ENCODE measurements at places on chromosomes 13 and 19.

- no peak for DNase-seq
These were observed 27.1 kb downstream of the N4BP2L2 start for GRCh38 chr13:32511482-32511881.

GRCh38 chr19:18761531-18762110 lies 29.5 kb downstream of the COMP start:
- DNase-seq = no peak

DNA sequence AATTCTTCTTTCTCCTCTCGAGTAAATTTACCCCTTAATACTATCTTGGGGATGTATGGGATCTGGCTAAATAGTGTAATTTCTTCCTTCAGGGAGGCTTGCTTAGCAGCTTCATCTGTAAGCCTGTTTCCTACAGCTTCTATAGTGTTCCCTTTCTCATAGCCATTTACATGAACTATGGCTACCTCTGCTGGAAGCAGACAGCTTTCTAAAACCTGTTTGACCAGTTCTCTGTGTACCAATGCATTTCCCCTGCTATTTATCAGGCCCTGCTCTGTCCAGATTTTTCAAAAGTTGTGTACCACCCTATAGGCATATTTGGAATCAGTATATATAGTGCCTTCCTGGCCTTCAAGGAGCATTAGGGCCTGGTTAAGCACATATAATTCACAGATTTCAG lies 113.6 kb upstream of the PCDH9 start:
- no peak for DNase-seq

- no peak for DNase-seq
These were observed 421.4 kb upstream of the KLHL1 start for GRCh38 chr13:70529652-70530051.

- no peak for DNase-seq
These were observed 26.9 kb downstream of the SLITRK6 start for GRCh38 chr13:85772367-85772766.

- DNase-seq = no peak
These were observed 51.9 kb downstream of the DNM2 start for GRCh38 chr19:10769533-10770491.

GRCh38 chr13:77492982-77493381 lies 42.5 kb upstream of the SCEL start:
- DNase-seq = no peak

GRCh38 chr13:106755542-106755941 lies 187.6 kb upstream of the ARGLU1 start:
- no peak for DNase-seq

DNA sequence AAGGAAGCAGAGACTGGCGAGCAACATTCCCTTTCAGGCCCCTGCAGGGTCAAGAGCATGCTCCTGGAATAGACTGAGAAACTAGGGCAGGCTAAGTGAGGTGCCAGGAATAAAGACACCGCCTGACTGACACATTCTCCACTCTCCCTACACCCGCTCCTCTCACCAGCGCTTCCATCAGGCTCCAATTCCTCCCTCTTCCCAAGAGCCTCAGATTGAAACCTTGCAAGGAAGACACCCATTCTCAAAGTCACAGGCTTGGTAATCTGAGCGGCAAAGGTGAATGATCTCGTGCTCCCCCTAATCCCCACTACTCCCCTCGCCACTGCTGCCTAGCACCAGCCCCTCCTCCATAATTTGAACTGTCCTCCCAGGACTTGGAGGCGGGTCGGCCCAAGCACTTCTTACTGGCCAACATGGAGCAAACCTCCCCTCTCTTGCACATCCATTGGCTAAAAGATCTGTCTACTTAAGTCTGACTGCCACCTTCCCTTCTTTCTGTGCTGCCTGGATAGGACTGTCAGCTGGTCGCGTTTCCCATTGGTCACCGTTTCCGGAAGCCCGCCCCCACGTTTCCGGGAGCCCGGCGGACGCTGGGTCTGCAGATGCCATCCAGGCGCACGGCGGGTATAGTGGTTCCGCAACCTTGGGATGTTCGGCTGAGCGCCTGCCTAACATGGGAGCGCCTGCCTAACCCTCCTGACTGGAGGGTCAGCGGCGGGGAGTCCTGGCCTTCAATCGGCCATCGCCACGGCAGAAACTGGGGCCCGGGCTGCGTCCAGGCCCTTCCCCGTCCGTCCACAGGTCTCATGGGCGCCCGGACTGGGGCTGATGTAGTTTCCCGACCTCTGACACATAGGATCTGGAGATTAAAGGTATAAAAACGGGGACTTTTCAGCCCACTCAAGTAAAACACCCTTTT lies 33.6 kb downstream of the ZNF383 start:
- peak; percentile 93 for DNase-seq

GRCh38 chr19:39502640-39503417 lies 4.1 kb downstream of the DLL3 start:
- DNase-seq = no peak

DNA sequence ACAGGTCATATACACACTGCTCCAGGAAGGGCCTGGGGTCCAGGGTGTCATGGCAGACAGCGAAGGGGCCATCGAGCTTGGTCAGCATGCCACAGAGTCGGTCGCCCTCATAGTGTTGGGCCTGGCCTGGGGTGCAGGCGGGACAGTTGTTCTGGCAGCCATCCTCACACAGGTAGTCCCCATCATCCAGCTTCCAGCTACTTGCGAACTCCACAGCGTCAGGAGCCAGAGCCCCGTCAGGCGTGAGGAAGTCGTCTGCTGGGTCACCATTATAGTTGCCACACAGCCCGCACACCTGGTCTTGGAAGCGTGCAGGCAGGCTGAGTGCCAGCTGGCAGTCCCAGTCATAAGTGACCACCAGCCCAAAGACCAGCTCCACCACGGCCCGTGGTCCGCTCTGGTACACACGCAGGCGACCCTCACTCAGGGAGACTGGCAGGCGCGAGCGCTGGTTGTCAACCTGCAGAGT lies 16.2 kb downstream of the FCGBP start:
- DNase-seq = no peak

GRCh38 chr19:18193388-18194180 lies 566 bp downstream of the MPV17L2 start:
- DNase-seq = peak; percentile 42

DNA sequence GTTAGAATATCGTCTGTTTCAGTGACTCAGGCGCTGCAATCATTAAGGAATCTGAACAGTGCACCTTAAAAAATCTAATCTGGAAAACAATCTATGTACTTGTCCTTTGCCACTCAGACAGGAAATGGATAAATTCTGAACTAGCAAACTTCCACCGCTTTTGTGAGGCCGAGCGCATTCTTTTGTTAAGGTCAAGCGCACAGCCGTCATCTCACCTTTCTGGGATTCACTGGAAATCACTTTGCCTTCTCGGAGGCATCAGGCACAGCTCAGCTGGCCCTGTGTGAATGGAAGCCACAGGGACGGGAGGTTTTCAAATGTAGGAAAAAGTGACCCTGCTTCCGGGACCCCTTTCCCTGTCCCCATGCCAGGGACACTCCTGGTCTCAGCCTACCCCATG lies 28.2 kb upstream of the SPACA7 start:
- no peak for DNase-seq

DNA sequence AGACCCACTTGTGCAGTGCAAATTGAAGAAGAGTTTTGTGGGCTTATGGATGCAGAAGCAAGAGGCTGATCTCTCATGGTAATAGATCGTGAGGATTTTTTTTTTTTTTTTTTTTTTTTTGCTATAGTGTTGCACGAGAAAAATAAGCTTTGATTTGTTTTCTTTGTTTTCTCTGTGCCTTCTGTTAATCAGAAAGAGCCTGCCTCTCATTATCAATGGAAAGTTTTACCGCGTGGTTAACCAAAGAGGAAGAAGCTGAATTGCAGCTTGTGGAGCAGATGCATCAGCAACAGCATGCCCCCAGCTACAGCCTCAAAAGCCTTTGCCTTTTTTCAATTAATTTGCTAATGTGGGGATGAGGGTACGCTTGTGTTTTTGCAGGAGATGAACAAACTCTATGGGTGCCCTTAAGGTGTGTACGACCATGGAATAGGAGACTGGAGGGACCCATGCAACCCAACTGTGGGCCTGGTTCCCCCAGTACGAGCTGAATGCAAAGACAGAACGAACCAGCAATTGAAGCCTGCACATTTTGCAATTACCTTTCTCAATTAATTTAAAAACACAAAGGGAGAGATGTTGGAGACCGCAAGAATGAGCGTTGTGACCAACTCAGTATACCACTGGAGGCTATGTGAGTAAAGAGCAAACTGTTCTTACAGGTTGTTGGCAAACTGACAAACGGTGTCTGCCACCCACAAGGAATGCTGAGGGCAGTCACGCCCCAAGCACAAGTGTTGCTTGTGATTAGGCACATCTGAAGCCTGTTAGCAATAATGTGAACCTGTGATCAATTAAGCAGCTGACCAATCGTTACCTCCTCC lies 58.6 kb upstream of the SPRY2 start:
- no peak for DNase-seq

- no peak for DNase-seq
These were observed 1128.9 kb downstream of the EFNB2 start for GRCh38 chr13:105406551-105406950.

DNA sequence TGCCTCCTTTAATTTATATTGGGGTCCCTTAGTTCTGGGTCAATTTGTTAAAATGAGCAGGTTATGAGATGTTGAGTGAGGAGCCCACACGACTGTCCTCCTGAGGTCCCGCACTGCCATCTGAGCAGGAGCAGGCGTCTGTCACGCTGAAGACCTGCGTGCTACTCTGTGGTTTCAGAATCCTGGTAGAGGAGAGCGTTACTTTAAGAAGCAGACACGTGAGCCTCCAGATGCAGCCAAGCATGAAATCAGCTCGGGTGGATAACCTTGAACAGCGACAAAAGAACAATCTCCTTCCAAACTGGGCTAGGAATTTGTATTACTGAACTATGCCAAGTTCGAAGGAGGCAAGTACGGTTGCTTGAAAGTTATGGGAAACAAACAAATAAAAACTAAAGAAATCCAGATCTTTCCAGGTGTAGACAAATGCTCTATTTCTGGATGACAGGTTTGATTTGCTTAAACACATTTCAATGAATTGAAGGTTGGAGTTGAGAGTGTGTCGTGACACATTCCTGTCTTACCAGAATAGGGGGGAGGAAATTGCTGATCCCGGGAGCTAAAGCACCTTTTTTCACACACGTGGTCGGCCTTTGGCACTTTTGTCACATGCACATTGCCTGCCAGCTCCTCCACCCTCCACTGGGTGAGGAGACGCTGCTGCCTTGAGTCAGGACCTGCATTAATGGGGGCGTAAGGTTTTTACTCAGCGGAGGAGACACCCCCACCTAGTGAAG lies 945.5 kb upstream of the SLC10A2 start:
- DNase-seq = peak; percentile 75

- DNase-seq = peak; percentile 41
These were observed 35.9 kb upstream of the ZSCAN5A start for GRCh38 chr19:56350416-56351045.

- peak; percentile 44 for DNase-seq
These were observed 65.4 kb downstream of the GNG7 start for GRCh38 chr19:2636897-2637683.

DNA sequence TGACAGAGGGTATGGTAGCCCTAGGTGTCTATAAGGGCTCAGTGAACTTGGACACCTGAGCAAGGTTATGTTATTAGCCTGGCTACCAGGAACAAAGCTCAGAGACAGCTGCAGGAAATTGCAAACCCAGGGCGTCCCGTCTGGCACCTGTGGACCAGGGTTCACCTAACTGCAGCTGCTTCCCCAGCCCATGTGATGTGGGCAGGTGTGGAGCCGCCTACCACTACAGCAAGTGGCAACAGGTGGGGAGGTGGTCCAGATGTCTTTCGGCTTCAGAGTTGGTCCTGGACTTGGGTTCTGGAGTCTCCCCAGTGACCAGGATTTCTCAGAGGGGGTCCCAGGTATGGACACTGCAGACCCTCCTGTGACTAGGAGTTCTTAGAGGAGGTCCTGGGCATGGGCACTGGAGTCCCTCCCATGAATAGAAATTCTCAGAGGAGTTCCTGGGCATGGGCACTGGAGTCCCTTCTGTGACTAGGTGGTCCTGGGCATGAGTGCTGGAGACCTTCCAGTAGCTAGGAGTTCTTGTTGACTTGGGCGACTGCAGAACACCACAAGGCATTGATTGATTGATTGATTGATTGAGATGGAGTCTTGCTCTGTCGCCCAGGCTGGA lies 25.2 kb downstream of the ACTL9 start:
- no peak for DNase-seq

DNA sequence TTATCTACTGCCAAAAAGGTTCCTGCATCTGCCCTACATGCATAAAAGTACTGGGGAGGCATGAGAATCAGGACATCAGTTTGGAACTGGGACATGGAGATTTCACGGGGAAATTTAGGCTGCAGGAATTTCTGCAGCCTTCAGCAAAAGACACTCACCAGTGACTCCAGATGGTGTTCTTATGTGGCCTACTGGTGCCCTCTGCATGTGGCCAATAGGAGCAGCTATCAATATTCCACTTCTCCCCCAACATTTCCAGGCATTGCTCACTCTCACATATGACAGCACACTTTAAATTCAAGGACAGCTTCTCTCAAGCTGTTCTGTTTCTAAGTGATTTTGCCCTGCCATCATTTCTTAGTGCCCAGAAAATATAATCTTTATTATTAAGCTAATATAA lies 570.5 kb upstream of the ARGLU1 start:
- peak; percentile 15 for DNase-seq

DNA sequence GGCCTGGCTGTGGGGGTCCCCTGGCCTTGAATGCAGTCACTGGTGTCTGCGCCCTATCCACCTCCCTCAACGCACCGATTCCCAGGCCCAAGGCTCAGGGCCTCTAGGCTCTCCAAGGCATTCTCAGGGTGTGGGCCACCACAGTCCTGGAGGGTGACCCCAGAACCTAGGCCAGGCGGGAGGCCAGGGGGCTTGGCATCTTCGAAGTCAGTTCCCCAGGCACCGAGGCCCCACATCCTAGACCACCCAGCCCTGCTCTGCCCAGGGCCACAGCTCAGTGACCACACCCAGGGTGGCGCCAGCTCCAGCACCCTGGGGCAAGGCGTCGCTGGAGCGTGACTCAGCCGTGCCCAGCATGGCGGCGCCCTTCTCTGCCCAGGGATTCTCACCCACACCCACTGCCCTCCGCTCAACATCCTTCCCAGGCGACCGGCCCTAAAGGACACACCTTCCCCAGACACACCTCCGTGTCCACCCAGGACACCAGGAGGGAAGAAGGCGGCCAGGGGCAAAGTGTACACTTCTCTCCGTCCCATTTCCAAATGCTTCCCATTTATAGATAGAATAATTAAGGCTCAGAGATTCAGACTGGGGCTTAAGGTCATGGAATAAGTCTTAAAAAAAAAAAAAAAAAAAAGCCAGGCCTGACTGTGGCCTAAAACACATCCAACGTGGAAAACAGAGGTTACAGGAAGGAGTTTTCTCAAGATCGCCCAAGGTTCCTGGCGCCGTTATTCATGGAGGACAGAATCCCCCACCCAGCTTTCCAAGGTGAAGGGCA lies 36.4 kb upstream of the NANOS3 start:
- DNase-seq = no peak

- DNase-seq = no peak
These were observed 63.0 kb upstream of the FLT1 start for GRCh38 chr13:28557725-28558520.

GRCh38 chr19:14487370-14488125 lies 8.4 kb downstream of the GIPC1 start:
- no peak for DNase-seq

DNA sequence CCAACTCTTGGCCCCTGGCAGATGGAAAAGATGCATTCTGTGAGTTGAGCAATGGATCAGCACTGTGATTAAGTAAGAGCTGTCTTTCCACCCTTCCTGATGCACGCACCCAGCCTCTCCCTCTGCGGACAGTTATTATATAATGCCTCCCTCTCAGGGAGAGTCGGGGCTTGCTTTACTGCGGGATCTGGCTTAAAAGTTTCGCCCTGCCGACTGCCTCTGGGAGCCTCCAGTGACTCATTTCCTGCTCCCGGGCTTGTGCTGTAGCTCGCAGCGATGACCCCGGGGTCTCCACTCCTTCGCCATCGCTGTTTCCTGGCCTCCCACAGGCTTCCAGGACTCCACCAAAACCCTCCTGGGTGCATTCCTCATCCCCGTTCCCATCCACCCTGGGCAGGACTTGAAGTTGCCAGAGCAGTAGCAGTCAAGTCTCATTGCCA lies 107.4 kb upstream of the SLC7A1 start:
- peak; percentile 72 for DNase-seq

Measured in SJCRH30 (cell line).